Left cardiac atrium (tissue), 4 donors: ENCODE measurements at places on chromosomes 13 and 19. TPM values are rescaled to one million over a fixed set of nuclear protein-coding genes. Genes with fewer than 3 reads are reported as not detected.

GRCh38 chr19:1223018-1223855, 14.6 kb downstream of the CBARP start:
- DNase-seq = peak; percentile 45

DNA sequence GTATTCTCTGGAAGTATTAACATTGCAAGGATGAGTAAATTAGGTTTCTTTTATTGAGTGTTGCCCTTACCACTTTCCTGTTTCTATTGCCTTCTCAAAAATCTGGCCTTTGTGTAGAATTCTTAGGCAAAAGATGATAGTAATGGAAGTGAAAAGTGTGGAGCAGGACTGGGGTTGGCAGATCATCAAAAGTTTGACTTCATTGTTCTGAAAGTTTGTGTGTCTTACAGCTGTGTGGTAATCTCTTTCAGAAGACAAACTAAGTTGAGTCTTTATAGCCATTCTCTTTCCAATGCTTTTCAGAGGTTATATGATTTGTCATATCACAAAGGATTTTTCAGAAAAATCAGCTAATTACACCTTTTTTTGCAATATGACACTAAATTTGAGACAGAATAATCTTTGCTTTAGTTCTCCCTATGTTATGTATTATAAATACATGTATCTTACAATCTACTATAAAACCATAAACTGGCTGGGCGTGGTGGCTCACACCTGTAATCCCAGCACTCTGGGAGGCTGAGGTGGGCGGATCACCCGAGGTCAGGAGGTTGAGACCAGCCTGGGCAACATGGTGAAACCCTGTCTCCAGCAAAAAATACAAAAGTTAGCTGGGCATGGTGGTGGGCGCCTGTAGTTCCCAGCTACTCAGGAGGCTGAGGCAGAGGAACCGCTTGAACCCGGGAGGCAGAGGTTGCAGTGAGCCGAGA, 8.7 kb upstream of the KCNRG start:
- no peak for DNase-seq

DNA sequence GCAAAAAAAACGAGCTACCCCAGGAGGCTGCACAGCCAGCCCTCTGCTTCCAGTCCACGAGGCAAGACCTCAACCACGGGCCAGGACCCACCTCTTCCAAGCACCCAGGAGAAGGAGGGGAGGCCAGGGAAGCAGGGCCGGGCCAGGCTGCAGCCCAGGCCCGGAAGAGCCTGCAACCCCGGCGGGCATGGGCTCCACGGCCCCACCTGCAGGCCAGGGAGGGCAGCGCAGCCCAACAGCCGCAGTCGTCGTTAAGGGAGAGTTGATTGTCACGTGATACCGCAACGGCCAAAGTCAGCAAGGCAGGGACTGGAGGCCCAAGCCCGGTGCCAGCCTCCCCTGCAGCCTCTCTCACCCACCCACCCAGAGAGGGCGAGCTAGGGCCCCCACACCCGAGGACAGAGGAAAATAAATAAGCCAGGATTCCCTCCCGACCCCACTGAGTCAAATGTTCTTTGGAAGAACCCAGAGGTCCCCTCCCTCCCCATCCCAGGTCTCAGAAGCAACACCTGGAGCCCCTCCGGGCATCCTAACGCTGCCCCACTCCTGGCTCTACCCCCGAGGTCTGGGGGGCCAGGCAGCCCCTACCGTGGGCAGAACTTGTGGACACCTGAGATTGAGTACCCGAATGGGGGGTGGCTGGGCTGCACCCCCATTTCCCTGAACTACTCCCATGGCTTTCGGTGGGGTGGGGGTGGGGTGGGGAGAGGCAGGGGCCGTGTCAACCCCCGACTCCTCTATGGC, 5.2 kb upstream of the REXO1 start:
- peak; percentile 78 for DNase-seq

DNA sequence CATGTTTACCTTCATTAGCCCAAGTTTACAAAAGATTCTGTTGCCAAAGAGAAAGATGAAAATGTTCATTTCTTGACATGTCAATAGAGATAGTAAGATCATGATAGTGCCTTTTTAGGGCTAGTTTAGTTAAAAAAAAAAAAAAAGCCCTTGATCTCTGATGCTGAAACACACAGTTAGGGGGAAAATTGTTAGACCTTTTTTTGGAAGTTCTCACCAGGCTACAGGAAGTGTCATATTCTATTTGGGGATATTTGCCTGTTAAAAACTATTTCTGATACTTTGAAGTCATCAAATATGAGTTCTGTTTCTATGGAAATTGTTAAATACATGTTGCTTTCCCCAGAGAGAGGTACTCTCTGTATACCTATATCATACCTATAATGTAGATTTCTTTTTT, 21.6 kb downstream of the SLAIN1 start:
- no peak for DNase-seq

DNA sequence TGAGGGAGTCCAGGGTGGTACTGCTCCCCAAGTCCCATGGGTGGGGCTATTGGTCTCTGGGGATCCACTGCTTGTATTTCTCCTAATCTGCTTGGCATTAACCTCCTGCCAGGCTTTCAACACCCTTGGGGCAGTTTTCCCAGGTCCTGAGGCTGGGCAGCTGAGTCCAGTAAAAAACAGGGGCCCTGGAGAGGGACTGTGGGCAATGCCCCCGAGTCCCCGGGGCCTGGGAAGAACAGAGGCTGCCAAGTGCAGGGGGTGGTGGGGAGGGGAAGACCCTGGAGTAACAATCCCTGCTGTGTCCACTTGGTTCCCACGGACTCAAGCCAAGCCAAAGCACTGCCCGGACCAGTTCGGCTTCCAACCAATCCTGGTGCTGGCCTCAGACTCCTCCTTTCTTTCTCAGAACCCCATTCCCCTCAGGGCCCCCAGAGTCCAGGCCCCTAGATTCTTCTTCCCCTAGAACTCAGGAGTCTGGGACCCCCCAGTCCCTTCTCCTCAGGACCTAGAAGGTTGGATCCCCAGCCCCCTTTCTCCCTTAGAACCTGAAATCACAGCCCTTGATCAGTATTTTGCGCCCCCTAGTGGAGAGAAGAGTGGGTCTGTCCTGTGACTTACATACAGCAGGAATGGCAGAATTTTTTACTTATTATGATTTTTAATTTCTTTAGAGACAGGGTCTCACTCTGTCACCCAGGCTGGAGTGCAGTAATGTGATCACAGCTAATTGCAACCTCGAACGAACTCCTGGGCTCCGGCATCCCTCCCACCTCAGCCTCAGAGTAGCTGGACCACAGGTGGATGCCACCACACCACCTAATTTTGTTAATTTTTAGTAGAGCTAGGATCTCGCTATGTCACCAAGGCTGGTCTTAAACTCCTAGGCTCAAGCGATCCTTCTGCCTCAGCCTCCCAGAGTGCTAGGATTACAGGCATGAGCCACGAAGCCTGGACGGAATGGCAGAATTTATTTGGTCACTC, 3.7 kb upstream of the CLPTM1 start:
- DNase-seq = peak; percentile 46

DNA sequence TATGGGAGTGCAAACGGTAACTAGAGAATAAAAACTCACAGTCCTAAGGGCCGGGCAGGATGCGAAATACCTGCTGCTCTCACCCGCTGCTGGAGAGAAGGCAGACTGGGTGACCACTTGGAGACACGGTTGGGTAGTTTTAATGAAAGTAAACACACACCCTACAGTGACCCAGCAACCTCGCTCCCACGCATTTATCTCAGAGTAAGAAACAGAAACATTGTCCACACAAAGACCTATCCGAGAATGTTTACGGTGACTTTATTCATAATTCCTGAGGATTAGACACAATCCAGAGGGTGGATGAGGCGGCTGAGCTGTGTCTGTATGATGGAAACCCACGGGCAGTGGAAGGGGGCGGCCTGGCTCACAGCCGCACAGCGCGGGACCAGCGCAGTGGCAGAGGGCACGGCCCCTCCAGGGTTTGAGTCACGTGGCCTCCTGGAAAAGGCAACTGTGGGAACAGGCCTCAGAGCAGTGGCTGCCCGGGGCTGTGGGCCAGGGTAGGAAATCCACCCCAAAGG, 73.5 kb upstream of the C13orf46 start:
- no peak for DNase-seq

GRCh38 chr19:35344511-35345031, 3.1 kb upstream of the FFAR1 start:
- no peak for DNase-seq

GRCh38 chr19:2096480-2097202, at the start of gene IZUMO4:
Gene IZUMO4, plus strand, starts transcription at chr19:2096915. Its CDS starts 31 bp downstream, at chr19:2096946.
- peak; percentile 99 for DNase-seq

GRCh38 chr19:16589917-16590316, 17.7 kb upstream of the SLC35E1 start:
- DNase-seq = no peak

- DNase-seq = no peak
Measured at GRCh38 chr13:25175026-25175425, 2.9 kb upstream of the AMER2 start.

DNA sequence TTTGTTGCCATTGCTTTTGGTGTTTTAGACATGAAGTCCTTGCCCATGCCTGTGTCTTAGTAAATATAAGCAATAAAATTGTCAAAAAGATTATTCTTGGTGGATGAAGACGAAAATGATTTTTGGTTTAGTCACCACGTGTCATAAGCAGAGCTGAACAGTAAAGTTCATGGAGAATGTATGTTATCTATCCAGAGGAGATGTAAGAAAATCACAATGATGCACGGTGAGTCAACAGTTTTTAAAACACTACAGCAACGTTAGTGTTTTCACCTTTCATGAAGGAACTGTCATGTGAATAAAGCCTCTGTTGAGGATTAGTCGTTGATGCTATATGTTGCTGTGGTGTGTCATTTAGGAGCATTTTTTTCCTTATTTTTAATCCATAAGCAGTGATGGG, 137.6 kb downstream of the GPC6 start:
- DNase-seq = no peak

GRCh38 chr19:2648528-2648937, 54.0 kb downstream of the GNG7 start:
- DNase-seq = peak; percentile 79

- no peak for DNase-seq
Measured at GRCh38 chr13:98526182-98526512, 50.8 kb downstream of the STK24 start.

DNA sequence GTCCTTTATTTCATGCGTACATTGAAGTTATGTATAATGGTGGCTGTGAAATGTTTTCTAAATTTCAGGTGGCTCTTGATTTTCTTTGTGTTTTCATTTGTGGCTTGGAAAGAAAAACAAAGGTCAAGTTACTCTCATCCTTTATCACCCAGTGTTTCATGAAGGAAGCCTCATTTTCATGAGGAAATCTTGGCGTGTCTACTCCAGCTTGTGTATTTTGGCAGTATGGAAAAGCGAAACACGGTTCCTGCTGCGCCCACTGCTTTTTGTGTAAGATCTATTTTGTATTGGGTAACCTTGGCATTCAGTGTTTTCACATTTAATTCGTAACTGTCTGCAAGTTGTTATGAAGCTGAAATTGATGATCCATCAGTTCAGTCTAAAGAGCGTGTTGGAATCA, 147.0 kb upstream of the RNF113B start:
- DNase-seq = no peak

DNA sequence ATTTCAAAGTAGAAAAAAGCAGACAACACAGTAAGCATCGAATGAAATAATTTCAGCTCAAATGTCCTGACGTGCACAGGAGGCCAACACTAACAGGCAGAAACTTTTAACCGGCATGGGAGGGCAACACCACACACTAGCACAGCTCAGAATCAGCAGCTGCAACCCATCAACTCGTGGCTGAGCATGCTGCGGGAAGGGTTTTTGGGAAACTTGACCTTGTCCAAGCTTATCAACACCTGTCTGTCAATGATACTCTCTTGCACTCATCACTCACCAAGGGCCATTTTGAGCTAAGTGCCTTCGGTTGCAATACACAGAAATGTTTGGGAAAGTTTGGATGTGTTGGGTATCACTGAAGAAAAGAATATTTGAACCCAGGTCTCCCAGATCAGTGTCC, 483.7 kb downstream of the TSHZ3 start:
- DNase-seq = no peak

- DNase-seq = no peak
Measured at GRCh38 chr19:56177564-56178243, 1.9 kb downstream of the GALP start.

- no peak for DNase-seq
Measured at GRCh38 chr19:50255115-50255514, 51.7 kb downstream of the MYH14 start.

DNA sequence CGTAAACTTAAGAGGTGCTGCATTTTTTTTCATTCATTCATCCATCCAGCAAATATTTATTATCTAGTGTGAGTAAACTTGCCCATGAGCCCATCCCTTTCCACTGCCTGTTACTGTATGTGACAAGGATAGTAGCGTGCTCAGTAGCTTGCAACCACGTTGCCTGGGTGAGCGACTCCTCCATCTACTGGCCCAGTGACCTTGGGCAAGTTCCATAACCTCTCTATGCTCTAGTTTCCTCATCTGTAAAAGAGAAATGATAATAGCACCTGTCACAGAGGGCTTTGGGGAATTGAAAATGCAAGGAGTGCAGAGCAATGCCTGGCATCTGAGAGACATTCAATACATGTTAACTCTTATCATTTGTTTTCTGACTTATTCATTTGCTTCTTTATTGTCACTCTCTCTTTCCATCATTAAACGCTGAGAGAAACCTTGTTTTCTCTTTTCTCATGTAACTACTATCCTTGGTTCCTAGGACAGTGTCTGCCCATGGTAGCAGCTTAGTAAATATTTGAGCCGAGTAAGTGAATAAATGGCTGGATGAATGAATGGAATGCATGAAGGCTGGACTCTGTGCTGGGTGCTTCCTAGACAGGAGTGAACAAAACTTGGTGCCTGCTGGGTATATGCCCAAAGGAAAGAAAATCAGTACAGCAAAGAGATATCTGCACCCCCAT, 19.9 kb downstream of the LRCH1 start:
- DNase-seq = no peak

- no peak for DNase-seq
Measured at GRCh38 chr13:111354789-111355188, 34.3 kb downstream of the TEX29 start.

DNA sequence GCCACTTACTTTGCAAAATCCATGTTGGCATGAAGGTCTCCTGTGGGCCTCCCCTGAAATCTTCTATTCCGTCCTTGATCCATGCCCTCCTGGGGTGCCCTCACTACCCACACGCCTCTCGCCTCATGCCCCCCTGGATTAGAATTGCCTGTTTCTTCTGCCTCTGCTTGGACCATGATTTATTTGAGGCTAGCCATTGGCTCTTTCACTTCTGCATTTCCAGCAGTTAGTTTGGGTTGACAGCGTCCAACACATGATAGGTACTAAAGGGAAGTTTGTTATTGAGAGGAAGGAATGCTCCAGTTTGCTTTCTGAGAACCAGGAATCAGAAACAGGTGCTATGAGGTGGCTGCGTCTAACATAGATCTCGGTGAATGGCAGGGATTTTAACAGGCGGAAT, 30.5 kb upstream of the TPTE2 start:
- DNase-seq = no peak

GRCh38 chr13:109706015-109706715, 80.2 kb downstream of the IRS2 start:
- DNase-seq = no peak

The CLASRP gene
- total RNA-seq = 47.7 TPM

The STOML3 gene
- not detected for total RNA-seq

The ZNF471 gene
- 5.4 TPM for total RNA-seq

The RPL18 gene
- 674 TPM for total RNA-seq

The ZNF541 gene
- total RNA-seq = 0.13 TPM

The TMC4 gene
- total RNA-seq = 0.38 TPM

The KIR2DL1 gene
- total RNA-seq = not detected

The FXYD1 gene
- total RNA-seq = 297 TPM

The ZNF525 gene
- total RNA-seq = 6.9 TPM

The KCNJ14 gene
- 0.27 TPM for total RNA-seq

The CEACAM21 gene
- total RNA-seq = 0.89 TPM
